Muscle of arm (tissue), 14 donors: ENCODE measurements at places on chromosomes 4 and X. TPM values are rescaled to one million over a fixed set of nuclear protein-coding genes. Genes with fewer than 3 reads are reported as not detected.

DNA sequence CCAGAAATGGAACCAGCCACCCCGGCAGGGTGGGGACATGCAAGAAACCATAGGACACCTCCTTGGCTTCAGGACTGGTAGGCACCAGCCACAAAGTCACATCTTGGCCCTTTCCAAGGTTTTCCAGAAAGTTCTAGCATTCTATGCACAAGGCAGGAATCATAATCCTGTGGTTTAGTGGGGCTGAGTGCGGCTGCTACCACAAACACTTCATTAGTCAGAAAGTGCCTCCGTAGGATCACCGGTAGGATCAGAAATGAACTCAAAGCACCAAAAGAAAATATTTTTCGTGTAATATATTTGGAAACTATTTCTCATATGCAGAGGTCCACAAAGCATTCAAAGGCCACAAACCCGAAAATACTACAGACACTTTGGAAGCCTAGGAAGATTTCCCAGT is 191.7 kb downstream of the PTTG2 start:
- DNase-seq = no peak

DNA sequence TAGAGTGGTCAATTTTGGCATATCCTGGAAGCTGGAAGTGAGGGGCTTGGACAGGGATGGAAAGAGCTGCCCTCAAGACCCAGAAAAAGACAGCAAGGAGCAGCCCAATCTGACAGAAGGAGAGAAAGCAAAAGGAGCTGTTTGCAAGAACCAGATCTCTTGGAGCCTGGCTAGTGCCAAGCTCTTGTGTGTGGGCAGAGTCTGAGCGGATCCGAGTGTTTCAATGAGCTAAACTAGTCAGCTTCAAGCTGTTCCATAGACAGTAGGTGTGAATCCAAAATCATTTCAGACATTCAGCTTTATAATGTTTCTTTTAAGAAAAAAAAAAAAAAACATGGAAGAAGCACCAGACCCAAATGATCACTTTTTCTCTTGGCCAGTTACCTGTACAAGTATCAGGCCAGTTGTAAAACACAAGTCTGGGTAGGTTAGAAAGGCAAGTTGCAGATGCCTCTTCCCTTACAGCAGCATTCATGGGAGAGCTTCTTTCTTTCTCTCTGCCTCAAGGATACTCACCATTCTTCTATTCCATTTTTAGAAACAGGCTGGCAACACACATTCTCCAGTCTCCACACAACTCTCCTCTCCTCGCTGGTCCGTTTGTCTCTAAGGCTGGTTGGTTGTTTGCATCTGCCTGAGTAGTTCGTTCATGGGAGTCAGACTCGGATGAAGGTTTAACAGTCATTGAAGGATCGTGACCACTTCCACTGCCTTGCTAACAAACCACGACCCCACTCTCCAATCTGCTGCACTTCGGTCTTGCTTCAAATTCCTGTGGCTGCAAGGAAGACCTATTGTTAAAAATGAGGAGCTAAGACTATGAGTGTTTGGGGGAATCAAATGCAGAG is 105.2 kb upstream of the GATB start:
- DNase-seq = no peak

GRCh38 chr4:177190995-177191580 is 118.6 kb upstream of the NEIL3 start:
- DNase-seq = no peak

- DNase-seq = no peak
Measured at GRCh38 chr4:63580796-63581475, 828.3 kb downstream of the TECRL start.

GRCh38 chrX:132957211-132958090 is 978 bp downstream of the HS6ST2 start:
- peak; percentile 28 for DNase-seq

- no peak for DNase-seq
Measured at GRCh38 chr4:7418131-7418943, 16.4 kb downstream of the PSAPL1 start.

DNA sequence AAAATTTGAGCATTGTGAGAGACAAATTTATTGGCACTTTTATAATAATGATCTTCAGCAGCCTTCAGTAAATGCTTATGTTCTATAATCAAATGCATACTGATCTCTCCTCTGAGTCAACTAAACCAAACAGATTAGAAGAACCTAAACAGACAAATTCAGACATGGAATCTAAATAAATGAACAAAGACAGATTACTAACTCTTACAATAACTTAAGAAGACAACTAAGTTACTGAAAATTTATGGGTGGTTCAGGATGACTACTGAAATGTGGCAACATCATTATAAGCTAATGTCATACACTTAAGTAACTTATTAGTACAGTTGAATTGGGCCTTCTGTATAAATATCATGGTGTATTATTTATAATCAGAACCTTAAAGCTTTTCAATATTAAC is 127.3 kb downstream of the NEK1 start:
- peak; percentile 3 for DNase-seq

DNA sequence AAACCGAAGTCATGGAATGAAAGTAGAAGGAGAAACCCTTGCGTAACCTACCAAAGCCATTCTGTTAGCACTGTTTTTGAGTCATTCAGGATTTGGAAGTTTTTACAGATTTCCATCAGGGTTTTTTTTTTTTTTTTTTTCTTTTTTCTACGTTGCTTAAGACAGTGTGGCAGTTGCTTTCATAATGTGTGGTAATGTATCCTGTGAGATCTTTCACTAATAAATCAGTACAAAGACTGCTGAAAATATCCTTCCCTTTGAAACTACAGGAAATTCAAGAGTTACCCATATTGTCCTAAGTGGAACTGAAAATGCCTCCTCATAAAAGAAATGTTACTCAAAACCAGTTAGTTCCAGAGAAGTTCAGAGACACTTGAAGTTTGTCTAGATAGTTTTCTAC is 137.8 kb downstream of the RAPGEF2 start:
- no peak for DNase-seq

- no peak for DNase-seq
Measured at GRCh38 chr4:87092389-87093141, 127.9 kb downstream of the KLHL8 start.

DNA sequence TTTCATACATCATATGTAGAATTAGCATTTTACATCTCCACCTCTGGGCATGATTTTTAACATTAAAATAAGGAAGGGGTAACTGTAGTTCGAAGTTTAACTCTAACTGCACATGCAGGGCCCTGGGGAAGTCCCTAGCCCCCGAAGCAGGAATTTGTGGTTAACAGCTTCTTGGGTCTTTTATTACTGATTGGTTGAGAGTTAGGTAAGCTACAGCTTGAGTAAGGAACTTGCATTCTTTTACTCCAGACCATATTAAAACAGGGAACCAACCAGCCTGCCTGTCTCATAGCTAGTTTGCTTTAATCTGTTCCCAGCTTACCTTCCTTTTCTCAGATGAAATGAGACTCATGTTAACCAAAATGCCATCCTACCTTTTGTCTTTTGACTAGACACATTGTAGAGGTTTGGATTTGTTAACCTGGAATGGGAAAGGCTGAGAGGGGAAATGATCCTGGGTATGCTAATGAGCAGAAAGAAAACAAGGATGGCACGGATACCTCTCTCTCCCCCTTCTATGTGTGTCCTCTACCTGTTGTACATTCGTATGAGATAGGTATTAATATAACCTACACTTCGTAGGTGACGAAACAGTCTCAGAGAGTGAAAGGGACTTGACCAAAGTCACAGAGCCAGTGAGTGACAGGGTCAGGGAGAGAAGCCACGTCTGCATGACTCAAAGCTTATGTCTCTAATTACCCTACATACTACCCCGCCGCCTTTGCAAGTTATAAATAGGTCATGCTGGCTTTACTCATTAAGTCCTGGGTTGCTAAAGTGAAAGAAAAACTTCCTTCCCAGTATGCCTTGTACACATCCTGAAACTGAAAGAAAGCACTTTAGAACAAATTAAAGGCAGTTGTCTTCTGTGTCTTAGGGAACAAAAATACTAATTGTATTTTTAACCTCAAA is 119.5 kb upstream of the AFF2 start:
- DNase-seq = no peak

DNA sequence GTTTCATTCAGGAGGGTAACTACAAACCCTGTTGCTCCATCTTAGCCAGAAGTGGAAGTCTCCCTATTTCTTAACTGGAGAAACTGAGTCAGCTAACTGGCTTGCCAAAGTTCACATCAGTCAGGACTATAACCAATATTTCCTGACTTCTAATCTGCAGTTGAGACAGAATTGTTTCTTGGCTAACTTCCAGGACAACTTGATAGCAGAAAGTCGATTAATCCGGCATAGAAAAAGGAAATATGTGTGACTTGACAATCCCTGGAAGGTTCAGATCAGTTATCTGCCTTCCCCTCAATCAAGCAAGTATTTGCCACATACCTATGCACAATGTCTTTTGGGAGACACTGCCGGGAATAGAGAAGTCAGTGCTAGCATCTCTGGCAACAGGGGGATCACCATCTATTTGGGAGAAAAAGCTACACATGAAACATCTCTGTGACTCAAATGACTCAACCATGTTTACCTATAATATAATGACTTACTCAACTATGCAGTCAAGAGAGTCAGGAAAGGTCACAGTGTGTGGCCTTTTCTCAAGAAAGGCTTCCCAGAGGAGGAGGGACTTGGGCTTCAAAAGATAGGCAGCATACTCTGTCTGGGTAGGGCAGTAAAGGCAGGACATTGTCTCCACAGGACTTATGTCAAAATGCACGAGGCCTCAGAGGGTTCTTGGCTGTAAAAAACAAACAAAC is 12.4 kb upstream of the LONRF3 start:
- DNase-seq = no peak

GRCh38 chrX:19747652-19748610 is 139.5 kb downstream of the SH3KBP1 start:
- DNase-seq = no peak

DNA sequence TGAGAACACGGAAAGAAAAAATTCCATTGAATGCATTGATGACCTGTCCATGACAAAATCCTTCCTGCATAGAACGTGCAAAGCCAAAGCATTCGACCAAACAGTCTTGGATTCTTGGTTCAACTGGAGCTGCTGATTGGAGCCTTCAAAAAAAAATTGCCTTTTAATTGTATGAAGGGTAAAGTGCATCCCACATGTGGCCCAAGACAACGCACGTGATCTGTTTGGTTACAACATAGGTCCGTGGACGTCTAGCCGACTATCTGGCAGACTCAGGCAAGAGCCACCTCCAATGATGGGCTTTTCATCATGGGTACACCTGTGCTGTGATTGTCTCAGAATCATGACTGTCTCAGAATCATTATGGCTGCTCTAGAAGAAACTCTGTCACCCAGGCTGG is 52.3 kb downstream of the SHOX start:
- DNase-seq = no peak

Gene SOX3
- polyA plus RNA-seq = not detected

DNA sequence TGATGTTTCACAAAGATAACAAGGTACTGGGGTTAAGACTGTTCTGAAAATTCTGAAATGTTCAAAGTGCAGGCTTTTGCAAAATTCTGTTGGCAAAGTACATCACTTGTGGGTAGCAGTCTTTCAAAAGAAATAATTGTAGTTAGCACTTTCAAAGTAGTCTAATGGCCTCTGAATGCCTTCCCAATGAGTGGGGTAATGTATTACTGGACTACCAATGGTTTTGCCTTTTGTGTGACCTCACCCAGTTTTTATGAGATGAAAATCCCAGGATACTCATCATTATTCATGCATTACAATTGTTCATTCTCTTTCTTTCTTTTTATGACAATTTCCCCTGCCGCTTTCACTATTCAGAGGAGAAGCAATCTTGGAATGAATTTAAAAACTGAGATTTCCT is 686.1 kb downstream of the GLUD2 start:
- DNase-seq = no peak

DNA sequence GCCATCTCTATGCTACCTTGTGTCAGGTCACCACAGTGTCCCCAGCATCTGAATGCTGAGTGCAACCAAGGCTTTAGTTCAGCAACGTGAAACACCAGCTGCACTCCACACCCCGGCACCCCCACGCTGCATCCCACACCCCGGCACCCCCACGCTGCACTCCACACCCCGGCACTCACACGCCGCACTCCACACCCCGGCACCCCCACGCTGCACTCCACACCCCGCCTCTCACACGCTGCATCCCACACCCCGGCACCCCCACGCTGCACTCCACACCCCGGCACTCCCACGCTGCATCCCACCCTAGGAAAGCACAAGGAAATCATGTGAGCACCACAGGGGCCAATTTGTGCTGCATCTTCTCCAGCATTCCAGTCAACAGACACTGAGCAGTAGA is 199.8 kb upstream of the FRG1 start:
- DNase-seq = no peak

Gene FAM47B
- not detected for polyA plus RNA-seq

GRCh38 chr4:8870647-8871416 is 807 bp downstream of the HMX1 start:
- DNase-seq = no peak

Gene CCNB3
- not detected for polyA plus RNA-seq

Gene WNK3
- 3.4 TPM for polyA plus RNA-seq

DNA sequence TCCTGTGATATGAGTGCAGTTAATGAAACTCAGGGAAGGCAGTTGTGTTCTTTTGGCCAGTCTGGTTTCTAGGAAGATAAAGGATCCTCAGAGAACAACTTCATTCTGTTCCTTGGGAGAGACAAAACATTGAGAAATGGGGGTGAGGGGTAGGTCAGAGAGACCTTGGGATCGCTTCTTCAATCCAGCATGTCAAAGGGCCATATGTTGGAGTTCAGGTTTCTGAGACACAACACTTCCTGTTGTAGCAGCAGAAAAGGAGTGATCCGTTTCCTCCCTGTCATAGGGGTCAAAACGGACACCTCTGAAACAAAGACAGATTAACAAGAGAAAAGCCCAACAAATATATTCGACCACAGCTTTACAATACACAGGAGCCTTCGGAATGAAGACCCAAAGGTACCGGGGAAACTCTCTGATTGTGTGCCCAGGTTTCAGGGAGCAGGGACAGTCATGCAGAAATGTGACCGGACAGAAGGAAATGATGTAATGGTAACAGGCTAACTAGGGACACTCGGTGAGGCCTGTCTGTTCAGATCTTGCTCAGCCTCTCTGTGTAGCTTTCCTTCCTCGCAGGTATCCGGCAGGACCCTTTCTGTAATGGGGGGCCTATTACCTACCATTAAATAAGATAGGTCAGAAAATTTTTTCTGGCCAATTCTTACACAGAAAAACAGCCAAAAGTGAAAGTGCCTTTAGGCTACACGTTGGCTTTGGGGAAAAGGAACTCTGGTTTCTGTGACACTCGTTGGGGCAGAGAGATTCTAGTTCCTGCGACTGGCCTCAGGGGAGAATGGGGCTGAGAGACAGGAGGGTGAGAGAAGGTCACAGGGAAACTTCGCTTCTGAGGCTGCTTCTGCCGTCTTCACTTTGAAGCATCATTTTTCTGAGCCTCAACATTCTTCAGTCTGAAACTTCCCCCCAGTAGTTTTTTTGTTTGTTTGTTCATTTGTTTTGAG is 103.3 kb upstream of the TLR3 start:
- no peak for DNase-seq

DNA sequence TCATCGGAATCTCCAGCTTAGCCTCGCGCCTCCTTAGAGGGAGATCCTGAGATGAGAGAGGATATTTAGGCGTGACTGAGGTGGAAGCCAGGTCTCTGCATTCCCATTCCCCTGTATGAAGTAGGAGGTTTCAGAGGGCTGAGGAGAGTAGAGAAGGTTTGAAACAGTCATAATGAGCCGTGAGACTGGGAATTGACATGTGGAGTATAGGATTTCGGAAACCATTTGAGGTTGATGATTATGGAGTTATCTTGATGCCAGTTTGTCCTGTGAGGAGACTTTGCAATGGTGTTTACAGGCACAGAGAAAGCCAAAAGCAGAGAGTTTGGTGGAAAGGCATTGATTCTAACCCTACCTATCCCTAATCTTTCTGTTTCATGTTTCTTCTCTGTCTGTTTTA is 2.0 kb downstream of the CHST7 start:
- DNase-seq = no peak
